Thyroid gland (tissue), 4 donors: ENCODE measurements at places on chromosomes 13 and 19. TPM values are rescaled to one million over a fixed set of nuclear protein-coding genes. Genes with fewer than 3 reads are reported as not detected.

GRCh38 chr19:51784922-51785690 lies 9.9 kb upstream of the FPR3 start:
- no peak for DNase-seq

- no peak for DNase-seq
Measured at GRCh38 chr19:17529239-17530158, 18.1 kb downstream of the PGLS start.

GRCh38 chr13:112917737-112918136 lies 51.3 kb upstream of the MCF2L start:
- no peak for DNase-seq

GRCh38 chr19:48752496-48753365 lies at the start of gene FUT1:
Gene FUT1 (minus strand): TSS chr19:48752641. CDS start chr19:48751281, 1,360 bp downstream.
- DNase-seq: peak; percentile 93

DNA sequence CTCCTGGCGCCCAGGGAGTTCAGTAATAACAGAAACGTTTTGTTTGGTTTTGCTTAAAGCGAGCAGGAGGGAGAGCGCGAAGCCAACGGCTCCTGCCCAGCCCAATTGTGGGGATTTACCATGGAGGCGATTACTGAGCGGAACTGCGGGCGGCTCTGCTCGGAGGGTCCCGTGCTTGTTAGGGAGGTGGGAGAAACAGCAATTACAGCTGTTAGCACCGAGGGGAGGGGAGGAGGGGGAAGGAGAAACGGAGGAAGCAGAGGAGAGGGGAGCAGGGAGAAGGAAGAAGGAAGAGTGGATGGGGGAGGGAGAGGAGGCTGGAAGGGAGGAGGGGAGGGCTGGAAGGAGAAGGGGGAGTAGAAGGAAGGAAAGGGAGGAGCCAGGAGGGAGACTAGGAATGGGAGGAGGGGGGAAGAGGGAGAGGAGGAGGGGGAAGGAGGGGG lies 7.7 kb upstream of the ONECUT3 start:
- DNase-seq: no peak

DNA sequence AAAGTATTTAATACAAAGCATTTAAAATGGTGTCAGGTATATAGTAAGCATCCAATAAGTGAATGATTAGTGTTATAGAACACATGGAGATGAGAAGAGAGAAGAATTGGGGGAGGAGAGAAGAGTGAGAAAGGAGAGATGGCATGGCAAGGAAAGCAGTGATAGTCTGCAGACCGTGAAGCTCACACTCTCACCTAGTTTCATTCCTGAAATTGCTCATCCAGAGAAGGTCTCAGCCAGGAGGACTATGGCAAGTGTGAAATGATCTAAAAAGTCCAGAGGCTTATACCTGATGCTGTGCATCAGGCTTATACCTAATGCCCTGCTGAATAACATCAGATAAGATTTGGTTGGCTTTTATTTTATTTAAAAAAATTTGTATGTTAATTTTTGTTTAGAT lies 351.6 kb upstream of the KLF12 start:
- no peak for DNase-seq

GRCh38 chr19:17418710-17419109 lies 1.1 kb upstream of the MVB12A start:
- no peak for DNase-seq

DNA sequence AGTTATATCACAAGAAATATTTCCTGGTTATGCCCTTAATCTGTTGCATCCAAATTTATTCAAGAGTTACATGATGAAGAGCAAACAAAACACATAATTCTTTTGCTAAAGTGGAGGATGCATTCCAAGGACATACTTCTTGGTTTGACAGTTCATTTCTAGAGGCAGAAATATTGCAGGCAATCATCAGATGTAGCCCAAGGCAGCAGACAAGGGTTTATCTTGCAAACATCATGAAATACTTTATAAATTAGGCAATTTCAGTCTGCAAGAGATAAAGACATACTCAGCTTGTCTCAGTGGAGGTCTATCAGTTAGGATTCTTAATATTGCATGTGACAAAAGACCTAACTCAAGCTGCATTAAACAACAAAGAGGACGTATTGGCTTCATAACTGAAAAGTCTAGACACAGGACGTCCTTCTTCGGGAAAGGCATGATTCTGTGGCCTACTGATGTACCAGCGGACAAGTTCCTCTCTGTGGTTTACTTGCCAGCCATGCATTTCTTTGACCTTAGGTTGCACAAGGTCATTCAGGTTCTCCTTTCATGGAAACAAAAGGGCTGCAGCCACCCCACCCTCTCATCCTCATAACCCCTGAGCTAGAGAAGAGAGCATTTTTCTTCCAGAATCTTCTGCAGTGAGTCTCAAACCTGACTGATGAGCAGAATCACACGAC lies 204.1 kb downstream of the KATNAL1 start:
- DNase-seq: no peak

DNA sequence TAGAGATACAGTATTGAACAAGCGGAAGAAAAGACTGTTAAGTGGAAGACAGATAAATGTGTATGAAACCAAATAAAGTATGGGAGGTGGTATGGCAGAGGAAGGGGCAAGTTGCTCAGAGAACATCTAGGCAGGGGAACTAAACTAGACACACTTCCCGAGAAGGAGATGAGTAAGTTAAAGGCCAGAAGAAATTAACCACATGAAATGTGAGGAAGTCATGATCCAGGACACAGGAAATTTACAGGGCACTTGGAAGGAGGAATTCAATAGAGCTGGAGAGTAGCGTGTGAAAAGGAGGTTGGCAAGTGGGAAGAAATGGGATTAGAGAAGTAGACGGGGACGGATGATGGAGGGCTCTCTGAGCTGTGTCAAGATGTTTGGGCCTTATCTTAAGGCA lies 208.8 kb downstream of the COG6 start:
- DNase-seq: no peak

DNA sequence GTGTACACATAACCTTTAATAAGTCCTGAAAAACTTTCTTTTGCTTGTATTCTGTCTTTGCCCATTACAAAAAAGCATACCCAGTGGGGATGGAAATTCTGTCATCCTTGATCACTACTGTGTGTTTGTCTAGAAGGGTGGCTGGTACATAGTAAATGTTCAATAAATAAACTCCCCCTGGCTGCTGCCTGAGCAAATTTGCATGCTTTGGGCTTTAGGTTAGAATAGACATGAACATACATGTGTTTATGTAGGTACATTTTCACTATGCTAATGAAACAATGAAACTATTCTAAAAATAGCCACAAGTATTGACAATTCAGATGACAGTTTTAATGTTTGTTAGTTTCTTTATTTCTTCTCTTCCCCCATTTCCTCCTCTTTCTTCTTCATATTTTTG lies 36.1 kb downstream of the TNFSF13B start:
- DNase-seq: no peak

DNA sequence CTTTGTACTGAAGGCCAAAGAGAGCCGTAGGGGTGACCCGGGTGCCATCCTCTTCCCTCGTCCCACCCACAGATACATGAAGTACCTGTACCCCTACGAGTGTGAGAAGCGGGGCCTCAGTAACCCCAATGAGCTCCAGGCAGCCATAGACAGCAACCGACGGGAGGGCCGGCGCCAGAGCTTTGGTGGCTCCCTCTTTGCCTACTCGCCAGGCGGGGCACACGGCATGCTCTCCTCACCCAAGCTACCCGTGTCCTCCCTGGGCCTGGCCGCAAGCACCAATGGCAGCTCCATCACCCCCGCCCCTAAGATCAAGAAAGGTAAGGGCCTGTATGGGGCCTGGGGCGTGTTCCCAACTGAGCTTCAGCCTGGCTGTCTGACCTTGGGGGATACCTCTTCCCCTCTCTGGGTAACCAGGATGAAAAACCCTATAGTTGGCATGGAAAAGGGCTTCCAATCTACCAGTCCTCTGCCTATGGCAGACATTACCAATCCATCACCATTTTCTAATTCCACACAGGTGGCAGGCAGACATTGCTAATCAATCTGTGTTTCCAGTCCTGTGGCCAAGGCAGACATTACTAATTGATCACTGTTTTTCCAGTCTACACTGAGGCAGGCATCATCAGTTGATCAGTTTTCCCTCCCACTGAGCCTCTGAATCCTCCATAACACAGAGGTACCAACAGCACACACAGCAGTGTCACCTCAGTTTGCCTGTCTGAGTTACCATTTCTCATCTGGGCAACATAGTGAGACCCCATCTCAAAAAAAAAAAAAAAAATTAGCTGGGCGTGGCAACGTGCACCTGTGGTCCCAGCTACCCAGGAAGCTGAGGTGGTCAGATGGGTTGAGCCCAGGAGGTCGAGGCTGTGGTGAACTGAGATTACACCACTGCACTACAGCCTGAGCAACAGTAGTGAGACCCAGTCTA lies 19.1 kb upstream of the WDR18 start:
- DNase-seq: no peak

DNA sequence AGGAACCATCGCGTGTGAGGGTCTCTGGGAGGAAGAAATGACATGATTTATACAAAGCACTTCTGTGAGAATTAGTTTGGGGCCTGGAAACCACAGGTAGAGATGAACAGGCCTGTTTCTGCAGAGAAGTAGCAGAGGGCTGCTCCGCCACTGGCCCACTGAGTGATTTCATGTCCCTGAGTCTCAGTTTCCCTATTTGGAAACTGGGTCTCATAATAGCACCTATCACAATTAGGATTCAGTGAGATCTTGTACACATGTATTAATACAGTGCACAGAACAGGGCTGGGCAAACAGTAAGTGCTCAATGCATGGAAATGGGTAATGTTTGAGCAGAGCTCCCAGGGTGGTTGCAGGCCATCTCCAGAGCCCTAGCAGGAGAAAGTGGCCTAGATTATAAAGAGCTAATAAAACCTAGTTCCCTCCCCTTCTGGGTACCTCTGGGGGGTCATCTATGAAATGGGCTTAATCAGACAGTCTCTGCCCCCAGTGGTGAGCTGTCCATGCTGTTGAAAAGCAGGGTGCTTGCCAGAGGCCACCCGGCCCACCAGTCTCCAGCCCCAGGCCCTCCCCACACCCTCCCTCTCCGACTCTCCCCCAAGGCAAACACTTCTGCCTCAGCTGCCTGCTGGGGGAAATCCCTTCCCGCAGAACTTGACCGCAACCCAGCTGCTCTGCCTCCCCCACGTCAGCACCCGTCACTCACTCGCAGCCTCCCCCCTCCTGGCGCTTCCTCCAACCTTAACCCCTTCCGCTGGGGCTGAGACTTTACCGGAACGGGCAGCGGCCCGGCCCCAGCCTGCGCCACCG lies 4.5 kb downstream of the BCL3 start:
- DNase-seq: peak; percentile 93

DNA sequence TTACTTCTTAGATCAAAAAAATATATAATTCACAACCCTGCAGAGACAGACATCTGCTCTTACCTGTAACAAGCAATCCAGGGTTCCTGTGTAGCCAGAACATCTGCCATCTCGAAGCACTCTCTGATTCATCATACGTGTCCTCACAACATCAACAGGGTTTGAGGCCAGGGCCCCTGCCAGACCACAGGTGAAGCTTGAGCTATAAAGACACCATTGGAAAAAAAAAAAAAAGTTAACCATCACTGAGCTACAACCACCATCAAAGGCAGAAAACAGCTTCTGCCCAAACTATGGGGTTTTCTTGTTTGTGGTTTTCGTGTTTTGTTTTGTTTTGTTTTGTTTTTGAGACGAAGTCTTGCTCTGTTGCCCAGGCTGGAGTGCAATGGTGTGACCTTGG lies 19.3 kb downstream of the SLC25A30 start:
- DNase-seq: no peak

- no peak for DNase-seq
Measured at GRCh38 chr19:42153672-42154433, 21.6 kb upstream of the POU2F2 start.

GRCh38 chr13:40465015-40465390 lies 201.4 kb downstream of the FOXO1 start:
- no peak for DNase-seq

DNA sequence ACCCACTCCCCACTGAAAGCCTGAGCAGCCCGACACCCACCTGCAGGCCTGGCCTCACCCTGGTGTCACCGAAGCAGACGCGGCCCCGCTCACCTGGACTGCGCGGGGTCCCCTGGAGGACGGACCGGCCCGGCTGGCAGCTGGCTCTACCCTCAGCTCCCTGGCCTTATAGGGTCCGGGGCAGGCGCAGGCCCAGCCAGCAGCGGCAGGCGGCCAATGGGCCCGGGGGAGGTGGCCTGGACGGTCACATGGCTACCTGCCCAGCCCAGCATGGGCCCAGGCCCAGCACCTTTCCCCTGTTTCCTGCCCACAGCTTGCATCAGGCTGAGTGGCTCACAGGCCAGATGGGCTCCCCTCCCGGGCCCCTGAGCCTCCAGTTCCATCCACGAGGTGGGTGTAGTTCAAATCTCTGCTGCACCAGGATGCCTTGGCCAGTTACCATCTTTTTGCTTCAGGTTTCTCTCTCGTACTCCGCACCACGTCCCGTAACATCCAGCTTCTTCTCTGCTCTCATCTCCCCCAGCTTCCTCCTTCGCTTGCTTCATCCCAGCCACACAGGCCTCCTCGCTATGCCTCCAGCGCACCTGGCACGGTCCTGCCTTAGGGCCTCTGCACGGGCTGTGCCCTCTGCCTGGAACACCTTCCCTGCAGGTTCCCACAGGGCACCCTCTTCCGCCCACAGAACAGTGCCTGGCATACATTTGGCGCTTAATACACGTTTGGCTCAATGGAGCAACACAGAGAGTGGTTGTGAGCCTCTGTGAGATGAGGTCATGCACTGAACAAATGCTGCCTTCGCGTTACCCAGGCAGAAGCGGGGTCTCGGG lies at the start of gene PLIN4:
TSS of gene PLIN4 (minus strand) at position 142 of the 827 bp plus-strand sequence. CDS start 214 bp downstream, outside the sequence.
- DNase-seq: peak; percentile 10

- DNase-seq: no peak
Measured at GRCh38 chr19:293436-294110, 2.4 kb upstream of the PLPP2 start.

GRCh38 chr13:32008518-32009175 lies 22.9 kb upstream of the FRY start:
- DNase-seq: no peak

GRCh38 chr13:109788372-109789111 lies 2.2 kb upstream of the IRS2 start:
- no peak for DNase-seq

GRCh38 chr13:48749144-48749543 lies 95.4 kb downstream of the CYSLTR2 start:
- DNase-seq: no peak

- DNase-seq: peak; percentile 34
Measured at GRCh38 chr19:4474514-4475022, 2.5 kb downstream of the HDGFL2 start.

The KLK12 gene
- not detected for total RNA-seq

The KIR2DL1 gene
- not detected for total RNA-seq

The ZNF816 gene
- 7.0 TPM for total RNA-seq

The IGFL2 gene
- not detected for total RNA-seq

The TRPC4 gene
- total RNA-seq: 0.24 TPM

The CBLC gene
- total RNA-seq: 5.6 TPM

The ZNF493 gene
- total RNA-seq: 82.5 TPM

The PSG1 gene
- 1.3 TPM for total RNA-seq
